ENCODE measurements at places on chromosomes 5 and 9. TPM values are rescaled to one million over a fixed set of nuclear protein-coding genes. Genes with fewer than 3 reads are reported as not detected.

TLR4 gene
- polyA plus RNA-seq, result 1.0 TPM

QRFP gene
- not detected for polyA plus RNA-seq

CNTFR gene
- 0.18 TPM for polyA plus RNA-seq

FOXD4L5 gene
- polyA plus RNA-seq, result not detected

SUSD3 gene
- 0.17 TPM for polyA plus RNA-seq

SPAG8 gene
- polyA plus RNA-seq, result 0.64 TPM

DMAC1 gene
- polyA plus RNA-seq, result 9.2 TPM

FOXD4L6 gene
- polyA plus RNA-seq, result not detected

OSMR gene
- polyA plus RNA-seq, result 80.4 TPM

SPAAR gene
- 0.41 TPM for polyA plus RNA-seq

ARID3C gene
- polyA plus RNA-seq, result not detected

OLFM1 gene
- 2.0 TPM for polyA plus RNA-seq

TMEM174 gene
- polyA plus RNA-seq, result not detected

GRK6 gene
- 15.8 TPM for polyA plus RNA-seq

PCDHB13 gene
- 0.62 TPM for polyA plus RNA-seq

TMEM171 gene
- polyA plus RNA-seq, result 1.9 TPM

NAA35 gene
- polyA plus RNA-seq, result 20.3 TPM

SLC27A6 gene
- polyA plus RNA-seq, result 0.08 TPM

FLT4 gene
- polyA plus RNA-seq, result 0.14 TPM

PRLR gene
- polyA plus RNA-seq, result 0.45 TPM

CDH6 gene
- polyA plus RNA-seq, result 45.4 TPM

PCDHB8 gene
- 0.42 TPM for polyA plus RNA-seq

AGGF1 gene
- polyA plus RNA-seq, result 15.5 TPM

UGT3A1 gene
- polyA plus RNA-seq, result not detected

AQP7 gene
- polyA plus RNA-seq, result 0.05 TPM

TRIM36 gene
- polyA plus RNA-seq, result 0.68 TPM

ADAMTSL1 gene
- 48.4 TPM for polyA plus RNA-seq

PCDHGA8 gene
- polyA plus RNA-seq, result 0.76 TPM

FGF10 gene
- 0.58 TPM for polyA plus RNA-seq

DNAJC18 gene
- polyA plus RNA-seq, result 9.4 TPM

NPDC1 gene
- 12.1 TPM for polyA plus RNA-seq

FAM151B gene
- 4.9 TPM for polyA plus RNA-seq

ORM1 gene
- polyA plus RNA-seq, result not detected
